DMS79 treated with DMSO at 0.1 percent for 48 hours (cell line): ENCODE measurements at places on chromosomes 12 and 14.

- no peak for DNase-seq
Measured at GRCh38 chr12:58286353-58286752, 345.0 kb downstream of the ATP23 start.

- DNase-seq = no peak
Measured at GRCh38 chr14:105093038-105093430, 27.8 kb upstream of the GPR132 start.

- no peak for DNase-seq
Measured at GRCh38 chr12:123572391-123572790, 12.0 kb upstream of the TMED2 start.

DNA sequence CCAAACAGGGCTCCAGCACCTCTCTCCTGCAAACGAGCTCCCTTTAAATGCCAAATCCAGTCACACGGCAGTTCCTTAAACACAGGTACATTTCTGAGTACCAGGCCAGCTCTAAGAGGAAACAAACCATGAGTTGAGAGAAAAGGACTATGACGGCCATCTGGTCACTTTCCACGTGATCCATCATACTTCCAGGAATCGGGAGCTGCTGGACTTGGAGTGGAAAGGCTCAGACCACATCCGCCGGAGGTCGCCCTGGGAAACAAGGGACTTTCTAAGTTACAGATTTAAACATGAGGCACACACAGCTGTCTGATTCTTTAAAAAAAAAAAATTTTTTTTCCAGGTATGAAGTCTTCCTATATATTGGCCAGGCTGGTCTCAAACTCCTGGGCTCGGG lies 39.2 kb downstream of the ACADS start:
- DNase-seq = no peak

DNA sequence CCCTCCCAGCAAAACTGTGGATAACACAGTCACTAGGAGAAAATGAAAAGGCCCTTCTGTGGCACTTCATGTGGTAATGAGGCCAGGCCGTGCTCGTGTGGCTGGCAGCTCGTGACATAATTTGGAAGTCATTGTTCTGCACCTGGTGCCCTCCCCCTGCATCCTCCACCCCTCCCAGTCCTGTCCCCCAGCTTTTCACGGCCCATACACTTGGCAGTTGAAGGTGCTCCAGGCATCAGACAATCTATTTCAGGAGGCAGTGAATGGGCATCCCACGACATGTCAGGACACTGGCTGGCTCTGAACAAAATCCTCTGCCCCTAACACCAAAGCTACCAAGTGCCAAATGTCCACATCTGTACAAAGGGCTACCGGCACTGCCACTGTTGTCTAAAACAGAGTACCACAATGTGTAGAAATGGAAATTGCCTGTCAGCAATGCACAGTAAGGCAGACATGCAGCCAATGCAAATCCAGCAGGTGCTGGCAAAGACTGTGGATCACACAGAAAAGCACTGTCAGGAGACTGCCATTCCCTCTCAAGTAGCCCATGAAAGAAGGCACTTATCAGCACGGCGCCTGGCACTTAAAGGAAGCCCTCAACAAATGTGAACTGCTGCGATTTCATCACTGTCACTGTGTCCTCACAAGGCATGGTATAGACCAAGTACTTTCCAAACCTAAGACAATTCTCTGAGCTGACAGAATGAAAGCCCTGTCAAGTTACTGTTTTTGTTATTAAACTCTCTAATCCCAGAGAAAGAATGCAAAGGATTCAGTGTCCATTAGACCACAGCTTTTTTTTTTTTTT lies 39.1 kb downstream of the CORO1C start:
- peak; percentile 98 for DNase-seq

DNA sequence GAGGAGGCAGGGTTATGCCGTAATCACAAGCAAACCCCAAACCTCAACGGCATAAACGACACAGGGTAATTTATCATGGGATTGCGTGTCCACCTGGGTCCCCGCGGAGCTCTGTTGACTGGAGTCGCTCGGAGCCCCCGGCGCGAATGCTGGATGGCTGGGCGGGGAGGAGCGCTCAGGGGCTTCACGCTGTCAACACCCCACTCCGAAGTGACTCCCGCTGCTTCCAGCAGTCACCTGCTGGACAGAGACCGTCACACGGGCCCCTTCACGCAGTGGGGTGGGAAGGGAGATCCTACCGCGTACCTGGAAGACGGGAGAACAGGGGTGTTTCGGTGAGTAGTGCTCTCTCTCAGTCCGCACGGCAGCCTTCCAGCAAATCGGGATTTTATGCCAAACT lies 4.4 kb upstream of the GALNT9 start:
- DNase-seq = no peak
